Liver (tissue), 10 donors: ENCODE measurements at places on chromosomes 3 and 15.
A peak's percentile ranks its signal among the peaks of the same experiment; 100 is the strongest.

DNA sequence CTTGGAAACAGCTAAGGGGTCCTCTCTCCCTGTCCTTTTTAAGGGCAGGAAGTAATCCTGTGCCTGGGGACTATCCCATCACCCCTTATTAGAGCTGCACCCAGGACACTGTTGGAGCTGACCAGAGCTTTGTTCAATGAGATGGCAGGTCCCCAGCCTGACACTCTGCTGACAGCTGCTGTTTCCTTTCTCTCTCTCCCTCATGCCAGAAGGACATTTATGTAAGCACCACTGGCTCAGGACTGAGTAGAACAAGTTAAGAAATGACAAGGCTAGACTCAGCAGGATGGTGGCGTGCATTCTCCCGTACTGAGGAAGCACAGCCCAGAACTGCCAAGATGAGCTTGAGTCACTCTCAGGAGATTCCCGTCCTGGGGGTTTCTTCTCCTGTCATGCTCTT lies 17.3 kb downstream of the GJD2 start:
- no peak overlapping the region for H3K27ac ChIP-seq
- no peak for DNase-seq
- no peaks in the 10 kb centered on the region for H3K4me1 ChIP-seq
- no peaks in the 10 kb centered on the region for H3K27me3 ChIP-seq
- H3K4me3 ChIP-seq = no peak overlapping the region

DNA sequence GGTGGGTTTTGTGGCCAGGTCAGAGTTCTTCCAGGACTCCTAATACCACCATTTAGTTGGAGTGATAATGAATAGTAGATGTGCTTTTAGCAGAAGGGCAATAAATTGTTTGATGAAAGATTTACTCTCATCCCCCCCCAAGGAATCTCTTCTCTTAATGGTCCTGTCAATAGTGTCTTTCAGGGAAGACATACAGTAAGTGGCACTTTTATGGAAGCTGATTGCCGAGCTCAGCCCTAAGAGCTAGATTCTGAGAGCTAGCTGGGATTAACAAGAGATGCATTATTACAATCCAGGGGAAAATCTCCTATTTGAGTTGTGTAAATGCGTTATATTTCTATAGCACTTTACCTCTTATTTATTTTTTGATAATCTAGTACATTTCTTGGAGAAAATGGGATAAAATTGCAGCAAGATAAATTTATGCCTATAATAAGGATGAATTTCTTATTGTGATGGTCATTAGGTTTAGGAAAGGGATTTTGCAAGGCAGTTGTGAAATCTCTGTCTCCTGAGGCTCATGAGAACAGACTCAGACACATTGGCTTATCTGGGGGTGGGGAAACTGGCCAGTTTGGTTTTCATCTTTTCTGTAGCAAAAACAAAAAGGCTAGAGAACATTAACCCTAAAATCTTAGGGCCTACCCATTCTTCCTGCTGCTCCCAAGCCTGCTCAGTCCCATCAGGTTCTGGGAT lies 41.6 kb upstream of the CLSTN2 start:
- no peak overlapping the region for H3K4me3 ChIP-seq
- H3K27ac ChIP-seq = no peak overlapping the region
- H3K4me1 ChIP-seq = no peaks in the 10 kb centered on the region
- DNase-seq = no peak
- H3K27me3 ChIP-seq = no peaks in the 10 kb centered on the region
- no peaks in the 10 kb centered on the region for H3K36me3 ChIP-seq

- no peaks in the 10 kb centered on the region for H3K36me3 ChIP-seq
- H3K27ac ChIP-seq = no peak overlapping the region
- peaks cover 4% of the 10 kb centered on the region for H3K4me1 ChIP-seq
- no peak for DNase-seq
- no peaks in the 10 kb centered on the region for H3K27me3 ChIP-seq
- no peak overlapping the region for H3K4me3 ChIP-seq
Measured at GRCh38 chr3:106172780-106173179, 304.0 kb upstream of the CBLB start.

DNA sequence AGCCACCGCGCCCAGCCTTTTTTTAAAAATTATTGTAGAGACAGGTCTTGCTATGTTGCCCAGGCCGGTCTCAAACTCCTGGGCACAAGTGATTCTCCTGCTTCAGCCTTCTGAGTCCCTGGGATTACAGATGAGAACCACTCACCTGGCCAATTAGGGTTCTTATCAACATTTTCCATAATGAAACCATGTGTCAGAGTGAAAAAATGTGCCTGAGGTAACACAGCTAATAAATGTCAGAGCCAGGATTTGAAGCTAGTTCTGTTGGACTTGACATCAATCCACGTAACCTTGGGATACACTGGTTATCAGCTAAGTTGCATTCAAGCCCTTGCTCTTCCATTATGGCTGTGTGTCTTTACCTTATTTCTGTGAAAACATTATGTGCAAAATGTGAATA lies 29.1 kb downstream of the CHST14 start:
- DNase-seq = no peak
- H3K4me3 ChIP-seq = no peak overlapping the region
- H3K36me3 ChIP-seq = no peaks in the 10 kb centered on the region
- no peaks in the 10 kb centered on the region for H3K27me3 ChIP-seq
- H3K27ac ChIP-seq = no peak overlapping the region

DNA sequence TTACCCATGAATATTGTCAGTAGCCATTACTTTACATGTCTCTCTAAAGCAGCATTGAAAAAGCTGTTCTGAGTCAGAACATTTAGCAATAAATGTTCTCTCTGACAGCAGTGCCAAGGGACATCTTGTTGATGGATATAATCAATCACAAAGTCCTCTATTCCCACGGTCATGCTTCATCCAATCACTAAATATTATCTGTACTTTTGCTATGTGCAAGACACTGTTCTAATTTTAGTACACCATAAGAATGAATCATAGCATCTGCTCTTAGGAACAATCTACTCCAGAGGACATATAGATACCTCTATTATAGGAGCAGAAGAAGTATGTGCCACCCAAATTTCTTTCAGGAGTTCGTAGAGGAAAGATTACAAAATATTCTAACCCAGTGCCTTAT lies 142.5 kb upstream of the MBNL1 start:
- no peak overlapping the region for H3K4me3 ChIP-seq
- H3K4me1 ChIP-seq = no peaks in the 10 kb centered on the region
- no peak overlapping the region for H3K27ac ChIP-seq
- H3K36me3 ChIP-seq = no peaks in the 10 kb centered on the region
- H3K27me3 ChIP-seq = no peaks in the 10 kb centered on the region

DNA sequence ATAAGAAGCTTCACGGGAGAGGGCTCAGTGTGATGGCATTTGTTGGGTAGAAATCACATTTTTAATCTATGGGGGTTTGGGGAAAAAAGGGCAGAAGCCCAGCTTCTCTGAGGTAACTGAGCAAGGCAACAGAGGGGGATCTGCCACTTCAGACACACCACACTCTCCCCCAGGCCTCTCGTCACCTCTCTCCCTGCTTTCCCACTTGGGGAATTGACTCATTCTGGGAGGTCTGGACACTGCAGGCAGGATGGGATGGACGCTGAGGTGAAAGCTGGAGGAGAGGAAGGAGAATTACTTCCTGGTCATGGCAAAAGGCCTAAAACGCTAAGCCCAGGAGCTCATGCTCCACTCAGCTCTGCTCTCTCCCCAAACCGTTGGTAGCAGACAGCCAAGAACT lies 33.2 kb downstream of the MYO5C start:
- H3K27me3 ChIP-seq = no peaks in the 10 kb centered on the region
- no peaks in the 10 kb centered on the region for H3K4me1 ChIP-seq
- H3K4me3 ChIP-seq = no peak overlapping the region
- H3K27ac ChIP-seq = peak overlapping the region; percentile 25

DNA sequence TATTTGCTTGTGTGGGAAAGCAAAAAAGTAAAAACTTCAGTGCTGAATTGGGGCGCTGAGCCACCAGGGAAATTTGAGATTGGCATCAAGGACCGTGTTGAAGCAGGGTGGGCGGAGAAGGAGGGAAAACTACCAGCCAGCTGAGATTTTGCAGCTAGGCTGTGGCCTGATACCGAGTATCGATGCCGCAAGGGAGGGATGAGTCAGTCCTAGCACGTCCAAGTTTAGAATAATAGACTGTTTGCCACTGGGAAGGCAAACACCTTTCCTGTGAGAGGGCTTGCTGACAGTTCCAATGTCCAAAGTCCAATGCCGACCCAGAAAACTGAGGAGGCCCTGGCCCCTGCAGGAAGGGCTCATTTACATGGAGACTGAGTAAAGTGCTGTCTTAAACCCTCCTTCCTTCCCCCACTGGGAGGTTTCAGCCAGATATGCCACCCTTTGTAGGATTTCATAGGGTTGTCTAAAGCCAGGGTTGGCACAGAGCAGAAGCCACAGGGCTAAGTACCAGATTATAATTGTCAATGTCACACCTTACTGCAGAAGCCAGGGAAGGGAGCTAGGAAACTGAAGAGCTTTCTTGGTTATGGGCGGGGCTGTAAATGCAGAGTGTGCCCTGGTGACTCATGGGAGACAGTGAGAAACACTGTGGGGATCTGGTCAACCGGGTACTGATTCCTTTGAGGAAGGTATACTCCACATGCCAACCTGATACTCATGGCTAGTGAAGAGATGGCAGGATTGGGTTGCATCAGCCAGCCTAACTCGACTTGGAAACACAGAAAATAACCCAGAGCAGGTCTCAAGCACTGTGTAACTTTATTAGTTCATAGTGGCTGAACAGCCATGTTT lies 28.4 kb upstream of the PIK3CB start:
- peak; percentile 51 for DNase-seq
- peaks cover 12% of the 10 kb centered on the region for H3K4me1 ChIP-seq
- H3K27ac ChIP-seq = peak overlapping the region; percentile 78
- H3K27me3 ChIP-seq = no peaks in the 10 kb centered on the region
- no peak overlapping the region for H3K4me3 ChIP-seq
- no peaks in the 10 kb centered on the region for H3K36me3 ChIP-seq

DNA sequence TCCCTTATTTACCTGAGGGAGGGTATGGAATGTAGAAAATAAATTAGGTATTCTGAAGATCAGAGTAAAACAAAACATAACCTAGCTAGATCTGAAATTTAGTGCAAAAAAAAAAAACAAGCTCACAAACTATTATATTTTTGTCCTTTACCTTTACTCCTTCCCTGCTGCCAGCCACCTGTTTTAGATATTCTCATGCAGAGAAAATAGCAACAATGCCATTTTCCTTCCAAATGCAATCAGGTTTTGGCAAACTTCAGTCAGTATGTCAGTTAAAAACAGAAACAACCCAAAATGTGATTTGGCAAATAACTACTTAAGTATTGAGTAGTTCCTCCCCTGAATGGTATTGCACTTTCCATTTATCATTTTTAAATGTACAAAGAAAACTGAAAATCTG lies 35.8 kb downstream of the PEAK1 start:
- peaks cover 24% of the 10 kb centered on the region for H3K4me1 ChIP-seq
- H3K4me3 ChIP-seq = no peak overlapping the region
- no peaks in the 10 kb centered on the region for H3K27me3 ChIP-seq

GRCh38 chr3:88369337-88369736 lies 219.6 kb downstream of the C3orf38 start:
- no peak overlapping the region for H3K27ac ChIP-seq
- DNase-seq = no peak
- no peak overlapping the region for H3K4me3 ChIP-seq
- no peaks in the 10 kb centered on the region for H3K27me3 ChIP-seq
- no peaks in the 10 kb centered on the region for H3K36me3 ChIP-seq

- H3K4me3 ChIP-seq = no peak overlapping the region
- H3K36me3 ChIP-seq = no peaks in the 10 kb centered on the region
- H3K27me3 ChIP-seq = no peaks in the 10 kb centered on the region
- no peak overlapping the region for H3K27ac ChIP-seq
- DNase-seq = no peak
Measured at GRCh38 chr15:33425142-33425541, 114.4 kb downstream of the RYR3 start.

GRCh38 chr3:169748670-169749069 lies 16.2 kb downstream of the TERC start:
- H3K36me3 ChIP-seq = no peaks in the 10 kb centered on the region
- DNase-seq = no peak
- no peaks in the 10 kb centered on the region for H3K4me1 ChIP-seq
- no peaks in the 10 kb centered on the region for H3K27me3 ChIP-seq

GRCh38 chr3:127831723-127832172 lies 9.4 kb upstream of the MGLL start:
- H3K27ac ChIP-seq = peak overlapping the region; percentile 35
- H3K4me1 ChIP-seq = peaks cover 38% of the 10 kb centered on the region
- H3K36me3 ChIP-seq = no peaks in the 10 kb centered on the region
- H3K4me3 ChIP-seq = no peak overlapping the region
- peak; percentile 78 for DNase-seq

DNA sequence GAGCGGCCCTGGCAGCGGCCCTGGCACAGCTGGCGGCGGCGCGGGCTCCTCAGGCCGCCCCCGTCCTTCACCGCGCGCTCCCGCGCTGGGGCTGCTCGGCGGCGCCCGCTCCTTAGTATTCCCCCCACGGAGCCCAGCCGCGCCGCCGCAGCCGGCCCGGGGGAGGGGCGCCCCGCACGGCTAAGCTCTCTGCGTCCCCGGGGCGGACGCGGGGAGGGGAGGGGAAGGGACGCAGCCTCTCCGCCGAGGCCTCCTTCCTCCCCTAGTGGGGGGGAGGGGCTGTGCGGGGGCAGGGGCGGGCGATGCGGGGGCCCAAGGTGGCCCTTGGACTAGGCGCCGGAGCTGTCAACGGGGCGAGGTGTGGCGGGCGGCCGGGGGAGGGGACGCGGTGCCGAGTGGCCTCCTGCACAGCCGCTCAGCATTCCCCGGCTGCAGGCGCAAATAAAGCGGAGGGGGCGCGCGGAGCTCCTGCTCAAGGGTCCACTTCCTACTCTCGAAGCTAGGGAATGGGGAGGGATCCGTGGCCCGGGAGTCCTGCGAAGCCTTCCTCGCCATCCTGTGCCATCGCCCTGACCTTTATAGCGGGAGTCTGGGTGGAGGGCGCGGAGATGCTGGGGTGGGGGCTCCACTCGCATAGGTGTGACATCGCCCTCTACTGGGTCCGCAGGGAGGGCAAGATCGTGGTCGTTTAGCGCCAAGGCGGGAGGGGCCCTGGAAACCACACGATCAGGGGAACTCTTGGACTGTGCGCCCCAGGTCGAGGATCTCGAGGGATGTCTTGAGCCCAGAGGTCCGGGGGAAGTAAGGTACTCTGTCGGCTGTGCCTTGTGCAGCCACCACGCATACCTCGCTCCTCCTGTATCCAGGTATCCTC lies 22.2 kb downstream of the EPHB3 start:
- no peak overlapping the region for H3K27ac ChIP-seq
- no peaks in the 10 kb centered on the region for H3K27me3 ChIP-seq
- H3K36me3 ChIP-seq = no peaks in the 10 kb centered on the region
- peak overlapping the region; percentile 46 for H3K4me3 ChIP-seq
- no peak for DNase-seq

GRCh38 chr15:42147431-42147735 lies 9.1 kb downstream of the PLA2G4F start:
- H3K4me1 ChIP-seq = no peaks in the 10 kb centered on the region
- H3K4me3 ChIP-seq = no peak overlapping the region
- DNase-seq = no peak

GRCh38 chr3:72960812-72961518 lies 35.6 kb upstream of the PPP4R2 start:
- no peaks in the 10 kb centered on the region for H3K27me3 ChIP-seq
- peaks cover 37% of the 10 kb centered on the region for H3K4me1 ChIP-seq
- no peak overlapping the region for H3K4me3 ChIP-seq

- H3K27me3 ChIP-seq = no peaks in the 10 kb centered on the region
- no peaks in the 10 kb centered on the region for H3K4me1 ChIP-seq
- no peak overlapping the region for H3K27ac ChIP-seq
- H3K36me3 ChIP-seq = no peaks in the 10 kb centered on the region
- H3K4me3 ChIP-seq = no peak overlapping the region
Measured at GRCh38 chr3:103923907-103924306, 1442.8 kb upstream of the ALCAM start.
